Hindlimb muscle (tissue), 1 donor: ENCODE measurements at places on chromosomes 13 and 19.
A peak's percentile ranks its signal among the peaks of the same experiment; 100 is the strongest.

DNA sequence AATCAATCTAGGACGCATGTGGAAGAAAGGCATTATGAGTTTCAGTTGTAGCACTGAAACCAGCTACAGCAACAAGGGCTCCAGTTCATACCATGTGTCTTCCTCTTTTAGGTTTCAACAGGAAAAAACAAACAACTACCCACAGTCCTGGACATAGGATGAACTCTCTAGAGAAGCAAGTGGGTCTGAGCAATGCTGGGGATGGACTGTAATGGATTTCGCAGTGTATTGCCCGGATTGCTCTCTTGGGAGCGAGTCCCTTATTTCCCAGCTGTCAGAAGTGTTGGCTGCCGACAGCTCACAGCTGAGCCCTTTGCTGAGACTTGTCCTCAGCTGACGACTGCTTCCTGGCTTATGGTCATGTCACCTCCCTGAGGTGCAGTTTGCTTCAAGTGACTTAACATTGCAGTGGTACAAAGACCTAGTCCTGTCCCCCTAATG lies 12.1 kb upstream of the MYCBP2 start:
- DNase-seq = no peak

- DNase-seq = no peak
Measured at GRCh38 chr19:6723738-6724137, 3.3 kb upstream of the C3 start.

DNA sequence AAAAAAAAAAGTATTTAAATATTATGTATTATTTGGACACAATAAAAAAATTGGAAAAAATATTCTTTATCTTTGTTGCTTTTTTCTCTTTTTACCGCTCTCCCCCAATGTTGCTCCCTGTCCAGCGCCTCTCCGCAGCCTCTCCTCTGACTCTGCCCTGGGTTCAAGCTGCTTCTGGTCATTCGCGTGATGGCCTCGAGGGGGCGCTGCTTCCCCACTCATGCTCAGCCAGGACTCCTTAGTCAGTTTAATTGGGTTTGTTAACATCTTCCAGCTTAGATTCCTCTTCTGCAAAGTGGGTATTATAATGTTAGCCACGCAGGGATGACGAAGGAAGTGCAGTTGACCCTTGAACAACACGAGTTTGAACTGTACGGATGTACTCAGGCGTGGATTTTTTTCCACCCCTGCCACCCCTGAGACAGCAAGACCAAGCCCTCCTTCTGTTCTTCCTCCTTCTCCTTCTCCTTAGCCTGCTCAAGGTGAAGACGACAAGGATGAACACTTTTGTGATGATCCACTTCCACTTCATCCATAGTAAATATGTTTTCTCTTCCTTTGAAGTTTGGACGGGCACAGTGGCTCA lies 4.9 kb upstream of the NWD1 start:
- DNase-seq = no peak

GRCh38 chr19:33273881-33274662 lies 28.3 kb downstream of the CEBPA start:
- DNase-seq = peak; percentile 43

DNA sequence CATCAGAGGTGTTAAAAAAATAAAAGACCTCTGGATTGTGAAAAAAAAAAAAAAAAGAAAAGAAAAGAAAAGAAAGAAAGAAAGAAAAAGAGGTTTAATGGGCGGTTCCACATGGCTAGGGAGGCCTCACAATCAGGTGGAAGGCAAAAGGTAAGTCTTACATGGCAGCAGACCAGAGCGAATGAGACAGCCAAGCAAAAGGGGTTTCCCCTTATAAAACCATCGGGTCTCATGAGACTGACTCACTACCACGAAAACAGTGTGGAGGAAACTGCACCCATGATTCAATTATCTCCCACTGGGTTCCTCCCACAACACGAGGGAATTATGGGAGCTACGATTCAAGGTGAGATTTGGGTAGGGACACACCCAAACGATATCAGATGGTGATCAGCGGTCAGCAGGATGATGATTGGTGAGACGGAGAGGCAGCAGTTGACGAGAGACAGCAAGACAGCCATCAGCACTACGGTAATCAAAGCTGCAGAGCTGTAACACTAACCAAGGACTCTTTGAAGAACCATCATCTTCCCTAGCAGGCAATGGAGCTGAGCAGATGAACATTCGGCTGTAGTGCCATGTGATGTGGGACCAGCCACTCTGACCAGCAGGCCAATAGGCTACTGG lies 3.9 kb upstream of the CD209 start:
- no peak for DNase-seq

DNA sequence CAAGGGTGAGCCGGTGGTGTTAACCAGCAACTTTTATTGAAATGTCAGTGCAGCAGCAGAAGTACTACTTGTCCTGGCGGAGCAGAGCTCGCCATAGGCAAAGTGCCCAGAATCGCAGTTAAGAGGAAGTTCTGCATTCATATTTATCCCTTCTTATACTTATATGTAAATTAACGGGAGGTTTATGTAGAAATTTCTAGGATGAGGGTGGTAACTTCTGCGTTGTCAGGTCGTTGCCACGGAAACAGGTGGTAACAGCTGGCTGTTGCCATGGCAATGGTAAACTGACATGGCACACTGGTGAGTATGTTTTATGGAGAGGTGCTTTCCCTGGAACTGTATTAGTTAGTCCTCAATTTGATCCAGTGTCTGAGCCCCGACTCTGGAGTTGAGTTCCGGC lies 2494.9 kb upstream of the PCDH20 start:
- DNase-seq = peak; percentile 73
